D721Med (cell line): ENCODE measurements at places on chromosomes 4 and X.

DNA sequence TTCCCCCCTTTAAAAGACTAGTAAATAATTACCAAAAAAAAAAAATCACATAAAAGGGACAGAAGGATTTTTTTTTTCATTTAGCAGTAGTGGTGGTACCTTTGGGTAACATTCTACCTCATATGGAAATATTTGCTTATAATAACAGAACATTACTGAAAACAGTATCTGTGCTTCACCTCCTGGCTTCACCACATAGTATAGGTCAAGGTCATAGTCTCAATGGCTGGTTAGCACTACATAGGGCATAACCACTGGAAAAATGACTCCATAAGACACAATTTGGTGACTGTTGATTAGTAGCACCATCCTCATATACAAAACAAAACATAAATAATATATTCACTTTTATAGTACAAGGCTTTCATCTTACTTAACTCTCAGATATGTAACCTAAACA lies 34.7 kb downstream of the MANBA start:
- no peak for DNase-seq

DNA sequence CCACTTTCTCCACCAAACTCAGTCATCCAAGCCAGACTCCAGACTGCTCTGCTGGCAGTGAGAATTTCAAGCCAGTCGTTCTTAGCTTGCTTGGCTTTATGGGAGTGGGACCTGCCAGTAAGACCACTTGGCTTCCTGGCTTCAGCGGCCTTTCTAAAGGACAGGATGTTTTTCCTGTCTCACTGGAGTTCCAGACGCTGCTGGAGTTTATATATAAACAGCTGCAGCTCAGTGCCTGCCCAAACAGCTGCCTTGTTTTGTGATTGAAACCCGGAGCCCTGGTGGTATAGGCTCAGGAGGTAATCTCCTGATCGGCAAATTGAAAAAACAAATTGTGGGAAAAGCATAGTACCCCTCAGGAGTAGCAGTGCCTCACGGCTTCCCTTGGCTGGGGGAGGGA lies 1165.8 kb upstream of the ADGRL3 start:
- DNase-seq: no peak

GRCh38 chrX:11754958-11755645 lies 2.9 kb upstream of the MSL3 start:
- no peak for DNase-seq

- DNase-seq: no peak
These were observed 867.6 kb downstream of the TRAM1L1 start for GRCh38 chr4:116217781-116218180.

DNA sequence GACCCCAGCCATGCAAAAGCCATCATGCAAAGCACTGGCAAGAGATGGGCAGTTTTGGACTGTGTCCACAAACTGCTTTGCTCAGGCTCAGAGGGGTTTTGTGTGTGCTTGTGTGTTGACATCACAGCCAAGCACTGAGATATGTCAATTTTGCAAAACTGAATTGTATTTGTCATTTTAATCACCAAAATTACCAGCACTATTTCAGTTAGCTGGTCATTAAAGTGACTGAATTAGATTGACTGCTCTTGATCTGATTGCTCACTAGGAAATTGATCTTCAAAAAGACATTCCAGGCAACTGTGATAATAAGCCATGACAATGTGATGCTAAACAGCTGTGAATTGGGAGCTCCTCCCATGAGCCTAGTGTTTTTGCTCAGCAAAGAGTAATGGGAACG lies 337.3 kb upstream of the GNPDA2 start:
- no peak for DNase-seq

DNA sequence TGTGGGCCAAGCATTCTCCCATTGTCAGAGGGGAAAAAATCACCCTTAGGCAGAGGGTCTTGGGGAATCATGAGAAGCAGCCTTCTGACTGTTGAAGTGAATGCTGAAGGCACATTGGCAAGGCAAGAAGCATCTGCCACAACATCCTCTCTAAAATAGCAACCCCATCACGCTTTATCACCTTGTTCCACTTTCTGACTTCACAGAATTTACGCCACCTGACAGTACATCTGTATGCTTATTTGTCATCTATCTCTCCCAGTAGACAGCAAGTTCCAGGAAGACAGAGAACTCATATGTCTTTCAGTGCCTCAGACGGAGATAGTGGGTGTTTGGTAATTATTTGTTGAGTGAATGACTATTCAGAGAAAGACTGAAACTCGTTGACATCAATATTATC lies 68.4 kb upstream of the SCML1 start:
- no peak for DNase-seq
